ENCODE measurements at places on chromosomes 1 and 21.

DNA sequence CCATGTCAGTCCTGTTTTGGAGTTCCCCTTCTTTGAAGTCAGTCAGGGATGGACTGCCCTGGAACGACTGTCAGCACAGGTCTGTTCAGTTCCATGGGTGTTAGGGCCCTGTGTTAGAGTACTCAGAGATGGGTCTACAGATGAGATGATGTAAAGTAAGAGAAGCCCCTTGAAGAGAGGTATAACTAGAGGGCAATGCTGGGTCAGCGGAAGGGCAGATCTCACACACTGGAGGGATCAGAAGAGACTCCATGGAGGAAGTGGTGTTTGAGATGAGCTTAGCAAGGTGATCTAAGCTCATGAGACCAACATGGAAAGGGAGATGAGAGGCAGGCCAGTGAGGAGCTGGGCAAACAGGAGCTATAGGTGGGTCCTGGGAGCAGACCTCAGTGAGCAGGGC, 7.6 kb downstream of the PPFIA4 start:
- no peak for DNase-seq

DNA sequence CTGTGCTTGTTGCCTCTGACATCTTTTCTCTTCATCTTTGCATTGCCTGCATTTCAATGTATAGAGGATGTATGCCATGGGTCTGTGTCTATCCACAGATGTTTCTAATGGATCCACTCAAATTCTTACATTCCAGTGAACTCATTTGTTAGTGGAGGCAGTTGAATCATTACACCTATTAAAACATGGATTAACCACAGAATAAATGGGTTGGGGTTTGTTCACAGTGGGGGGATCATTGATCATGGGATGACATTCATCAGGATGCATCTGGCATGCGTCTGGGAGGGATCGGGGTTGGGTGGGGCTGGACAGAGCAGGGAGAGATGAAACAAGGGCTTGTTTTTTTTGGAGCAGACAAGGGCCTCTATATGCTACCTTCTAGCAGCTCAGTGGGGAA, 182.5 kb downstream of the RHOU start:
- no peak for DNase-seq

DNA sequence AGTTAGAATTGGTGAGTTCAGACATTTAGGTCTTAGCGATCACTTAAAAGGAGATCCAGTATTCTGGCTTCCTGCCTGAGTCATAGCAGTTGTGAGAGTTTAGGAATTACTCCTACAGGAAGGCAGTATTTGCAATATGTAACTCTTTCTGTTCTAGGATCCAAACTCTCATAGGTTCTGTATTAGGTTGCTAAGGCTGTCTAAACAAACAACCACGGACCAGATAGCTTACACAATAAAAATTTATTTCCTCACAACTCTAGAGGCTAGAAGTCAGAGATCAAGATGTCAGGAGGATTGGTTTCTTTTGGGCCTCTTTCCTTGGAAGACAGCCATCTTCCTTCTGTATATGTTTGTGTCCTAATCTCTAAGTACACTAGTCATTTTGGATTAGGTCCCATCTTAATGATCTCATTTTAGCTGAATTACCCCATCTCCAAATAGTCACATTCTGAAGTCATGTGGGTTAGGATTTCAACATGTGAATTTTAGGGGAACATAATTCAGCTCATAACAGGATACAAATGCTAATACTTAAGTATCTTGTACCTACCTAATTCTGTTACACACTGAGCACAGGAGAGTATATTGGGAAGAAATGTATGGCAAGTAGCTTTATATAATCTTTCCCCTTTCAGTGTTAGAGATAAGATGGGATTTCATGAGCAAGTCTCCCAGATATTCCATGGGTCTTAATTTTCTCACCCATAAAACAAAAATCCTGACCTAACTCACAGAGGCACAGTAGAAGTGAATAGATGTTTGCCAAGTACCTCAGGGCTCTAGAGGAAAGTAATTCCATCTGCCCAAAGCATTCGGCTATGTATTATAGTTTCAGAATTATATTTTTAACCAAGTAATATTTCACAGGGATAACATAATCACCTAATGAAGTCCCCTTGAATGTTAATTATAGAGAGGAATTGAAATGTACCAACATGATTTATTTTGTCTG, 144.4 kb downstream of the PTBP2 start:
- no peak for DNase-seq

GRCh38 chr1:184802354-184803179, 47.9 kb upstream of the EDEM3 start:
- no peak for DNase-seq

DNA sequence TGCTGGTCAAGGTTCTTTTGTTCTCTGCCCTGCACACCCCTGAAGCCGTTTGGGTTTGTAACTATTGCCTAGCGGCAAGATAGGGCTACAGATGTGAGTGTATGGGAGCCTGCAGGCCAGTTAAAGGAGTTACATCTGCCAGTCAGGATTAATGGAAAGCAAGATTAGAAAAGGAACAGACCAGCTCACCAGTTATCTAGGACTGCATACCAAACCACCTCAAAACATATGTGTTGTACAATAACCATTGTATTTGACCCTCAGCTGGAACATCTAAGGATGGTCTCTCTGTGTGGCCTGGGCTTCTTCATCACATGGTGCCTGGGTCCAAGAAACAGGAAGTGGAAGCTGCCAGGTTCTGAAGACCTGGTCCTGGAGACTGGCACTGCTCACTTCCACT, 52.5 kb upstream of the FBXO28 start:
- DNase-seq, result no peak

- DNase-seq, result no peak
These were observed 23.7 kb upstream of the C1orf198 start for GRCh38 chr1:230892018-230892491.

- DNase-seq, result no peak
These were observed 3.1 kb downstream of the CCDC190 start for GRCh38 chr1:162857850-162858249.

- DNase-seq, result no peak
These were observed 16.8 kb downstream of the PTAFR start for GRCh38 chr1:28159680-28160079.

DNA sequence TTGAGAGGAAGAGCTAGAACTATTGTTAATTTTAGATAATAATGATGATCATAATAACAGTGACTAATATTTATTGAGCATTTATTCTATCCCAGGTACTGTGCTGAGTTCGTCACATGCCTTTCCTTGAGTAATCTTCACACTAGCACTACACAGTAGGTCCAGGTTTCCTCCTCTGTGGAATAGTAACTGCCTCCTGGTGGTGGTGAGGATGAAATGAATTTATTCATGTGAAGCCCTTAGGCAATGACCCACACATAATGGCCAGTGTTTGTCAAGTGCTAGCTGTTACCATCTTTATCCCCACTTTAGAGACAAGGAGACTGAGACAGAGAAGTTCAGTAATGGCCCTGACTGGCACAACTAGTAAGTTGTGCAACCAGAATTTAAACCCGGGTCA, 5.9 kb downstream of the NIPAL3 start:
- DNase-seq, result no peak

GRCh38 chr1:244159646-244160045, 108.6 kb downstream of the ZBTB18 start:
- DNase-seq, result no peak

GRCh38 chr1:151613282-151613780, 1.5 kb downstream of the SNX27 start:
- DNase-seq, result no peak

All from activated T-helper 9 cell treated with anti-CD3 and anti-CD28 coated beads, Interleukin-2, amount 50 U/mL, for 16 hours (primary cell).